ENCODE measurements at places on chromosomes 2 and 18. TPM values are rescaled to one million over a fixed set of nuclear protein-coding genes. Genes with fewer than 3 reads are reported as not detected.
A peak's percentile ranks its signal among the peaks of the same experiment; 100 is the strongest.

GRCh38 chr2:181104512-181105115, 124.2 kb downstream of the UBE2E3 start:
- DNase-seq = peak; percentile 61

DNA sequence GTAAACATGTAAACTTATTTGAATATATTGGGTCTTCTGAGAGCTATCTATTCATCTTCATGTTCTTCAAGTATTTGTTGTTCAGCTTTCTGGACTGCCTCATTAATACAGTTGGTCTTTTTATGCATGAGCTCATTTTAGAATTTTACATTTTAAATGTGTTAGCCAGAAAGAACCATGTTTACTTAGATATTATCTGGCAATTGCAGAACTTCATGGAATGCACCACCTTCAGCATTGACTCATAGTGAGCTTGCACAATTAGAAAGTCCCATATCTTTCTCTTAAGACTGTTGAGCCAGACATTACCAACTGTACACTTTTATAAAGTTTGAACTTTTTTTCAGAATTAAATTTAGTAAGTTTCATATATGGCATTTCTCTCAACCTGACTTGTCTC, 536.7 kb downstream of the RIT2 start:
- peak; percentile 14 for DNase-seq

- DNase-seq = no peak
Observed at GRCh38 chr18:72154926-72155325, 389.2 kb downstream of the CBLN2 start.

DNA sequence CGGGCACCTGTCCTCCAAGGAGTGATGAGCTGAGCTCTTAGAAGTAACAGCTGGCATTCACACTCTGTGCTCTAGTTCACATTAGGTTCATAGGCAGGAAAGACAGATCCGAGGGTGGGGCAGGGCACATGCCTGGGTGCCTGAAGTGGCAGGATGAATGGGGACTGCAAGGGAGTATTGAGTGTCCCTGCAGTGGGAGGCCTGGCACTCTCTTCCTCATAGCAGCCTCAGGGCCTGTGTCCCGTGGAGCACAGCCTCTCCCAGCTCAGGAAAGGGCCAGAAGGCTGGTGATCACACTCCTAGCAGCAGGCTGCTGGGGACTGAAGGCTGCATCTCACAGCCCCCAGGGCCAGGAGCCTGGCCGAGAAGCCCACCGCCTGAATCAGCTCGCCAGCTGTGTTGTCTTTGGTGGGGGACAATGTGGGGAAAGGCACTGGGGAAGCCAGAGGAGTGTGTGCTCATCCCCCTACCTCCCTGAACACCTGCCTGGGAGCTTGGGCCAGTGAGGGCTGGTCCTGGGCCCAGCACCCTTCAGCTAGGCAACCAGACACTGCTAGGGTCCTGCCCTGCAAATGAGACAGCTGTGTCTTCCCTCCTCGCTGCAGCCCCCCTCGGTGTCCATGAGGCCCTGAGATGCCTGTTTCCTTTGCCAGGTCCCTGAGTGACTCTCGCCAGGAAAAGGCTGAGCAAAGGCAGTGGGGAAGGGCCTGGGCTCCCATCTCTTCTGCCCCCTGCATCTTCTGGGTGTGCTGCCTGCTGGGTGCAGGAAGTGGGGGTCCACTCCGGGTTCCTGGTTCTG, 48.2 kb upstream of the HS6ST1 start:
- no peak for DNase-seq

- no peak for DNase-seq
Observed at GRCh38 chr18:35728676-35729075, 147.1 kb downstream of the GALNT1 start.

DNA sequence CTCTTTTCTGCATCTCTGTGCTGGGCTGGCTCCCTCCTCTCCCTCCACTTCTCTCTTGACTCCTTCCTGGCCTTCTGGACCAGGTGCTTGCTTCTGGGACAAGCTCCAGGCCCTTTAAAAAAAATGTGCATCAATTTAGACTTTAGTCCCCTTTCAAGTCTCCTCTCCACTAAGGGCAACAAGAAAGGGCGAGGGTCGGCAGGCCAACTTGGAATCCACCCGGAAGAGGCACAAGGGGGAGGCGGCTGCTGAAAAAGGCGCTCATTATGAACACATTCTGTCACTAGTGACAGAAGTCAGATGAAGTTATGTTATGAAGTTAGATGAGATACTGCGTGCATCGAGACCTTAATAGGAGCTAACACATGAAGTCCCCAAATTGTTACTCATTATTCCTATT, 13.6 kb upstream of the RHOB start:
- DNase-seq = no peak

DNA sequence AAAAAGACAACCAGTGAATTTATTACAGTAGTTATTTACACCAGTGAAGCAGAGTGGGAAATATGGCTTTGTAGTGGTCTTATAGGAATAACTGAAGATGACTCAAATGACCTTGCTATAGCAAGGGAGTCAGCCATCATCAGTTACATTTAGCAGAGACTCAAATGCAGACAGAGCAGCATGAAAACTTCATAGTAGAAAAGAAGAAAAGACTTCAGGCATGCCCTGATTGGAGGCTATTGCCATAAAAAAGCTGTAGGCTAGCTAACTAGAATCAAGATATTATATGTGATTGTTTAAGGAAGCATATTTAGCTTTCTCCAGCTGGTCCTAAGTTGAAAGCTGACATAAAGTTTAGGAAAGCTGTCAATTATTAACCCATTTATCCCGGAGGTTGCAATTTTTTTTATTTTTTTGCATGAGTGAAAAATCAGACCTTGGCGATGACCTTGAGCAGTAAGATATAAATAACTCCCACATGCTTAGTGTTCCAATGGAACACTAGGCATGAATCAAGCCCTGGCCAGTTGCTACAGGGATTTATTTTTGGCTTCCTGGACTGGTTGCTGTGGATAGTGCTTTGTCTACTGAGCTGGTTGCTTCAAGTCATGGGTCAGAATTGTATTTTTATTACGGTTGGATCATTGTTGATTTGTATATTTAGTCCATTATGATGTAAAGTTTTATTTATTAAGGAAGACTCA, 675.6 kb upstream of the VRK2 start:
- DNase-seq = peak; percentile 25

GRCh38 chr2:28997847-28998735, 17.0 kb downstream of the TOGARAM2 start:
- DNase-seq = no peak

DNA sequence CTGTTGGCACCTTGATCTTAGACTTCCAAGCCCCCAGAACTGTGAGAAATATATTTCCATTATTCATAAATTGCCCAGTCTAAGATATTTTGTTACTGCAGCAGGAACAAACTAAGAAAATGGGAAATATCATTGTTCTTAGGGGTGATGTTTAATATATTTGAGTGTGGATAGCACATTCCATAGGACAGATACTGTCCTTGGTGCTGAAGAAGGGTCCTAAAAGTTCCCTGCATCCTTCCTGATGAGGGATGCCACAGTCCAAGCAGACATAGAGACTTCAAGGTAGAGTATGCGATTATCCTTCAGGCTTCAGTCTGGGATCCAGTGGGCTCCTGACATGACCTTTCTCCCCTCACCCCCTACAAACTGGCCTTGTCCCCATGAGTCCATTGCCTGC, 689.0 kb downstream of the TDRD15 start:
- no peak for DNase-seq

DNA sequence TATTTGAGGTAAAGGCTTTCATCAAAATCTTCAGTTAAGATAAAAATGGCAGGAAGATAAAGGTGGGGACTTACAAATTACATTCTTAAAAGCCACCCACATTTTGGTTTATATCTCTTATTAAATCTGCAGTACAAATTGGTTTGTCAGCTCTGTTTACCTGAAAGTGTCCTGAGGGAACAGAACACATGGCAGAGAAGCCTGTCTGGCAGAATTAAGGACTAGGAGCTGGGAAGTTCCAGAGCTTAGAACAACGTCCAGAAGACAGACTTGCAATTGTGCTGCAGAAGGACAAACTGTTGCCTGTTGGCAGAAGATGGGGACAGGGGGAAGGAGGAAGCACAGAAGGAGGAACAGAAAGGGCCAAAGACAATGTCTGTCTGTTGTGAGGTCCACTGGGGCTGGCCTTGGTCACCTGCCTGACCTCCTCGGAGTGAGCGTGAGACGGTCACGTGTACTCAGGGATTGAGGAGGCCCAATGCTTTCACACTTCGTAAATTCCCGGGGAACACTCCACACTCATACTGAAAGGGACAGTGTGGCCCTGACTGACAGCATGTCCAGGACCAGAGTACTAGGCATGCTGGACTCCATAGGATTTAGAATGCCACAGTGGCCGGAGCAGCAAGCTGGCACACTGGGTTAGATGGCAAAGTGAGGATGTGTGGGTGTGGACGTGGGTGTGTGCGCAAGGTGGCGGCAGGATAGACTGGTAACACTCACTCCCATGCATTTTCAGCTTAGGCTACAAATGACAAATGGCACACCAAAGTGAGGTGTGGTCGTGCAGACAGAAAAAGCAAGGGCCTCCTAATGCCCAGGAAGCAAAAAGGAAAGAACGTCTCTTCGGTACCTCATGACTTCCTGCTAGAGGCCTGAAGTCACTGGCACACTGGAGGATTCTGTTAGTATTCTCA, 210.9 kb upstream of the REV1 start:
- DNase-seq = no peak

GRCh38 chr2:58039170-58039611, 7.4 kb upstream of the VRK2 start:
- no peak for DNase-seq

- DNase-seq = no peak
Observed at GRCh38 chr2:100107906-100108647, 34.3 kb downstream of the AFF3 start.

DNA sequence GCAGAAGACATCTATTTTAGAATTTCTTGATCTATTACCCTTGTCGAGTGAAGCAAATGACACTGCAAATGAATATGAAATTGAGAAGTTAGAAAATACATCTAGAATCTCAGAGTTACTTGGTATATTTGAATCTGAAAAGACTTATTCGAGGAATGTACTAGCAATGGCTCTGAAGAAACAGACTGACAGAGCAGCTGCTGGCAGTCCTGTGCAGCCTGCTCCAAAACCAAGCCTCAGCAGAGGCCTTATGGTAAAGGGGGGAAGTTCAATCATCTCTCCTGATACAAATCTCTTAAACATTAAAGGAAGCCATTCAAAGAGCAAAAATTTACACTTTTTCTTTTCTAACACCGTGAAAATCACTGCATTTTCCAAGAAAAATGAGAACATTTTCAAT, 370.4 kb downstream of the XIRP2 start:
- no peak for DNase-seq

GRCh38 chr18:9055185-9055584, 47.3 kb upstream of the NDUFV2 start:
- DNase-seq = peak; percentile 85

DNA sequence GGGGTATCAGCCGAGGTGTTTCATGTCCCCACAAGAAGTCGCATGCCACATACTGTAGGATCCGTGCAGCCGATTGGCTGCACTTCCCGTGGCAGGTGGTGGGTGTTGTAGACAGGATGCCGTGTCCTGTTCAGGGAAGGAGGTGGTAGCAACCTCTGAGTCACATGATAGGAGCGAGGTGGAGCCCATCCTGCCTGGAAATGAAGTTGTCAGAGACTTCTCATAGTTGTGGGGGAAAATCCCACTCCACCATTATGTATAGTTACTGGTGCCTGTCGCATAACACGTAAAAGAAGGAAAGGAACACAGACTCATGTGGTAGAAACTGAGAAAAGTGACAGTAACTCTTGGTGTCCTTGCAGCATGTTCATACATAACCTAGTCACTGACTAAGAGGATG, 91.4 kb upstream of the IL1R2 start:
- DNase-seq = no peak

GRCh38 chr2:127625572-127625951, 20.4 kb upstream of the GPR17 start:
- DNase-seq = no peak

DNA sequence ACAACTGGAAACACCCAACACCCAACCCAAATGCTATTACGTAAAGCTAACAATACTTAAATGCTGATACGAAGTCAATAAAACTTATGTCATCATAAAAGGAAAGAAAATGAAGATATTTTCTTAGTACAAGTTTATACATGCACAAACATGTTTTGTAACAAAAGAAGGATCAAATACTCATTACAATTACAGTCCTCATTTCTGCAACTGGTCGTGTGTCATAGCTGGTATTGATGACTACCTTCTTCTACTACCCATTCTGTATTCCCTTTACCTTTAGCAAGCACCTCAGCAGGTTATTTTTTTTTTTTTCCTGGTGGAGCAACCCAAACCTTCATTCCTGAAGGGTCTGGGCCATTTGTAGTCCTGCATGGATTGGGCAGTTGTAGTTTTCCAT, 1298.5 kb downstream of the SUCLG1 start:
- no peak for DNase-seq

GRCh38 chr2:217593732-217594131, 409.1 kb downstream of the TNS1 start:
- no peak for DNase-seq

DNA sequence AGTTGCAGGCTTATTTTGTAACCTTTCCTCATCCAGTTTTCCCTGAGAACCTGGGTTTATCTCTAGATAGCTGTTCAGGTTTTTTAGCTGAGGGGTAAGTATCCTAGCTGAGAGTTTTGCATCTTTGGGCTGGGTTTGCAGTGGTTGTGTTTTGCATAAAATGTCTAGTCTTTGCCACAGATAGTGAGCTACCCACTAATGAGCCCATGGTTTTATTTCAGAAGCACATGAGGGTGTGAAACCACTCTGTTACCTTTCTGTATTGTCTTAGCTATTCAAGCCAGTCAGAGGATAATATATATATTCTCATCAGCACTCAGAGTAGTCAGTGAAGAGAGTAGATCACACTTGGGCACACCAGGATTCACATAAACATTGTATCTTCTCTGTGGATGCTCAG, 24.6 kb upstream of the TXNDC2 start:
- no peak for DNase-seq

- no peak for DNase-seq
Observed at GRCh38 chr2:136057802-136058140, 60.2 kb downstream of the CXCR4 start.

Gene CIDEA
- total RNA-seq = not detected

Gene SERPINB3
- not detected for total RNA-seq

Gene UPP2
- not detected for total RNA-seq

Gene SLC16A14
- total RNA-seq = not detected

Gene CCL20
- total RNA-seq = not detected

Gene SULT1C2
- 0.29 TPM for total RNA-seq

Gene MEIS1
- 30.1 TPM for total RNA-seq

Gene RGPD8
- total RNA-seq = 4.3 TPM

Gene DLX1
- total RNA-seq = 3.9 TPM

Gene METTL21A
- 62.9 TPM for total RNA-seq

Gene SCRN3
- 36.2 TPM for total RNA-seq

Gene VIT
- 3.4 TPM for total RNA-seq

Gene MAPRE3
- total RNA-seq = 9.7 TPM

Measured in A172 (cell line).